ENCODE measurements at places on chromosomes 7 and 10. TPM values are rescaled to one million over a fixed set of nuclear protein-coding genes. Genes with fewer than 3 reads are reported as not detected.

ACTR3C gene
- total RNA-seq = 7.2 TPM

CPA1 gene
- total RNA-seq = not detected

RSBN1L gene
- 23.9 TPM for total RNA-seq

CACNB2 gene
- total RNA-seq = not detected

GPNMB gene
- total RNA-seq = not detected

MKI67 gene
- 6.8 TPM for total RNA-seq

CCDC6 gene
- total RNA-seq = 19.7 TPM

GNAT3 gene
- not detected for total RNA-seq

RSU1 gene
- total RNA-seq = 75.0 TPM

GRCh38 chr7:90642978-90643377 is 46.9 kb downstream of the CDK14 start:
- H3K36me3 ChIP-seq = no peaks in the 10 kb centered on the region
- no peaks in the 10 kb centered on the region for H3K27me3 ChIP-seq
- DNase-seq = no peak
- H3K4me1 ChIP-seq = no peaks in the 10 kb centered on the region
- H3K27ac ChIP-seq = no peak overlapping the region

GRCh38 chr7:70082099-70082611 is 483.9 kb downstream of the AUTS2 start:
- no peaks in the 10 kb centered on the region for H3K36me3 ChIP-seq
- no peak overlapping the region for H3K4me3 ChIP-seq
- no peaks in the 10 kb centered on the region for H3K4me1 ChIP-seq
- DNase-seq = no peak
- no peaks in the 10 kb centered on the region for H3K27me3 ChIP-seq
- H3K27ac ChIP-seq = no peak overlapping the region

DNA sequence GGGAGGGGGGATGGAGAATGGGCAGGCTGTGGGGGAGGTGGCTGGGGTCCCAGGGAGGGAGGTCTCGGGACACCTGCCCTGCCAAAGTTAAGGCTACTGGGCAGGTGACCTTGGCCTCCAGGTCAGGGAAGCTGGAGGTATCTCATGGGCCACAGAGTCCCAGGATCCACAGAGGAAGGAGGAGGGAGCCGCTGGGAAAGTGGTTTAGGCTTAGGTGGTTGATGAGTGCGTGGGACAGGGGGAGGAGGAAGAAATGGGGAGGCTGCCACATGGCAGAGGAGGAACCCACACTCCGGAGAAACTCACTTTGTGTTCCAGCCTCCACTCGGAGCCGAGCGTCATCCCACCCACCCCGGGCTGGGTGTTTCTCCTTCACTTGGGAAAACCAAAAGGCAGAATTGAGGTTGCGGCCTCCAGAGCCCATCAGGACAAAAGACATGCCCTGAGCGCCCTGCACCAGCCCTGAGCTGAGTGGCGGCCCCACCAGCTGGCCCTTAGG is 46.1 kb downstream of the ASB13 start:
- H3K4me3 ChIP-seq = no peak overlapping the region
- no peak for DNase-seq
- no peaks in the 10 kb centered on the region for H3K27me3 ChIP-seq
- peaks cover 6% of the 10 kb centered on the region for H3K4me1 ChIP-seq
- no peak overlapping the region for H3K27ac ChIP-seq

DNA sequence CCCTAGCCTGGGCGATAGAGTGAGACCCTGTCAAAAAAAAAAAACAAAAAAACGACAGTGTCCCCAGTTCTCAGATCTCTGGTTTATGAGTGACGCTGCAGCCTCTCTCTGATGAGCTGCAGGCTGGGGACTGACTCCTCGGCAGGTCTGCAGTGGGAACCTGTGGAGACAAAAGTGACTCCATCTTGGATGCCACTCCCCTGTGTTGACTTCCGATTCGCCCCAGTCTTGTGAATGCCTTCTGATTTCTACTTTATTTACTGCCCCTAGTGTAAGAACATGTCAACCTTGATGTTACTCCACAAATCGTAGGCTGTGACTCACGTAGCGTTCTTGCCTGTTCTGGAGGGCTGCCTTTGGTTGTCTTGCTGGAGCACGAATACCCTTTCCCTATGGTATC is 6.2 kb downstream of the TACR2 start:
- H3K4me3 ChIP-seq = no peak overlapping the region
- no peak for DNase-seq

DNA sequence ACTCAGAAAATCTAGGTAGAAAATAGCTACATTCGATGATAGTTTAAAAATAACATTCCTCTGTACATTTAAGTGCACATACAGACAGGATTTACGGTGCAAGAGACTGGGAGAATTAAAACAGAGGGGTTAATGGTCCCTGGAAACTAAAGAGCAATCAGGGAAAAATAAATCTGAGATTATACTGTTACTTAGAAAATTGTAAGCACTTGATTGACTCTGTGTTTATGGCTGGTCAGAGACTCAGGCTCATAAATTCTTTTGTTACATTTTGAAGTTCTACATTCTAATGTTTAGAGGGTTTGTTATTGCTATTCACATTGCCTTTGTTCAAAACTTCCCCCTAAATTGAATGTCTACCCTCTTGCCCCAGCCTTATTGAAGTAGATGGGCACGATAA is 54.4 kb downstream of the CDCA7L start:
- no peak overlapping the region for H3K27ac ChIP-seq
- no peak for DNase-seq
- H3K36me3 ChIP-seq = no peaks in the 10 kb centered on the region
- no peaks in the 10 kb centered on the region for H3K27me3 ChIP-seq

- no peak for DNase-seq
- H3K4me3 ChIP-seq = no peak overlapping the region
- no peaks in the 10 kb centered on the region for H3K4me1 ChIP-seq
- no peak overlapping the region for H3K27ac ChIP-seq
- no peaks in the 10 kb centered on the region for H3K36me3 ChIP-seq
Observed at GRCh38 chr7:137417464-137417863, 73.9 kb upstream of the PTN start.

DNA sequence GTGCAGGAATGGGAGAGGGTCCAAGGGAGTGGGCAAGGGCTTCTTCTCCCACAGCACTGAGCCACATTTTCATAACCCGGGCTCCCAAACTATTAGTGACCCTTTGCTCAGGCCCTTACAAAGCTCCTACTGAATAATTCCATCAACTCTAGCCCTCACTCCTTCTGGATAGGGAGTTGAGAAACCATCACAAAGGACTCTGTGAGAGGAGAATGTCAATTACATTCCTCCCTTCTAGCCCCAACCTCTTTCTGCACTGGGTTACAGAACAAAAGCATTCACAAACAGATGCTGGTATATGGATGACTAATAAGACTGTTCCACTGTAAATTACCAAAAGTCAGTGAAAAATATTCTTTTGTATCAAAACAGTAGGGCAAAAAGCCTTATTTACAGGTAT is 203.7 kb downstream of the SORCS1 start:
- DNase-seq = no peak
- no peaks in the 10 kb centered on the region for H3K27me3 ChIP-seq
- H3K4me3 ChIP-seq = no peak overlapping the region
- H3K36me3 ChIP-seq = no peaks in the 10 kb centered on the region
- H3K4me1 ChIP-seq = no peaks in the 10 kb centered on the region
- no peak overlapping the region for H3K27ac ChIP-seq

DNA sequence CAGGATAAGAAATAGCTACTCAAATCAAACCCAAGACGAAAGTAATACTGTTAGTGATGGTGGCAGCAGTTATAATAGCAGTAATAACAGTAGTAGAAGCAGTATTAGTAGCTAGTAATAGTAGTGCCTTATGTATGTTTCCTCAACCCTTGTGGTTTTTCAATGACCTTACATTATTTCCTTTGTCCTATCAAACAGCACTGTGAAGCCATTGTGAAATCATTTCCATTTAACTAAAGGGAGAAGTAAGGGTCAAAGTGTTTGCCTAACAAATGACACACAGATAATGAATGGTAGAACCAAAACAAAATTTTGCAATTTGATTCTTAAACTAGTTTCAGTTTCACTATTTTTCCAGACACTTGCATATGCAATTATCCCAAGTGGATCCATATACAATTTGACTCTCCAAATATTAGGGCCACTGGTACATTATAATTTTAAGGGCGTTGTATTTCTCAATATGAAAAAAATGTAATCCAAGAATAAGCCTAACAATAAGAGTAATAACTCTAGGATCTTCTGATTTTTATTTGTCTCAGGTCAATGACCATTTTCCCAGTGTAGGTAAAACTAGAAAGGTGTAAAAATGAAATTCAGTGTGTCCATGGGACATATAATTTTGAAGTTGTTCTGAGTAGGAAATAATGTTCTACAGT is 33.7 kb upstream of the TMEM26 start:
- DNase-seq = no peak
- no peaks in the 10 kb centered on the region for H3K4me1 ChIP-seq
- H3K36me3 ChIP-seq = no peaks in the 10 kb centered on the region
- H3K27ac ChIP-seq = no peak overlapping the region

DNA sequence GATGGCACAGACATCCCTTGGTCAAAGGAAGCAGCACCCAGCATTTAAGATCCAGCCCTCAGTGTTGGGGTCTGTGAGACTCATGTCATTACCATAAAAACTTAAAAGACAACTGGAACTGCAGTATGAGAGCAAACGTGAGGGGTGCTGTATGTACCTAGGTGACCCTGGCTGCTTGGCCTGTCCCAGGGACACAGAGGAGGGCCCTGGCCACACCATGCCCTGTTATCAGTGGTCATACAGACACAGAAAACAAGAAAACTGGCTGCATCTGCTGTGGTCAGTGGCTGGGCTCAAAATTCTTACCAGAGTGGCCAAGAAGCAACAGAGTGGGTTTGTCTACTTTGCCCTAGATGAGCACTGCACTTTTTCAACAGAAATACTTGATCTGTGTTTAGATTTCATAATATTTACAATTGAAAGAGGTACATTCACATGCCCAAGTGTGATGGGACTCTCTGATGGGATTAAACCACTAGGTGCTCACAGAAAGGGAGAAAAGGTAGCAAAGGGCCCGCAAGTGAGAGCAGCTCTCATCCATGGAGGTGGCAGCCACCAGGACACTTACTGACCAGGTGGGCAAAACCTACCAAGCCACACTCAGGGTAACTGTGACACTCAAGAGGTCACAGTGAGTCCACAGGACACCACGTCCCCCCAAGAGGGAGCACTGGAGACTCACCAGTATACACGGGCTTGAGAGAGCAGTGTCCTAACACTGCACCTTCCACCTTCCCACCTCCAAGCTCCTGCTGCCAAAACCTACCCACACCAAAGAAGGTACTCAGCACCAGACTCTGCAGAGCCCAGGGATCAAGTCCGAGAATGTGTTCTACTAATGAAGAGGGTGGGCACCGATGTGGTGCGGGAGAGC is 68.1 kb upstream of the CAMK2B start:
- no peak for DNase-seq
- H3K4me3 ChIP-seq = no peak overlapping the region
- H3K4me1 ChIP-seq = no peaks in the 10 kb centered on the region
- H3K27me3 ChIP-seq = no peaks in the 10 kb centered on the region
- H3K36me3 ChIP-seq = peaks cover 38% of the 10 kb centered on the region
- H3K27ac ChIP-seq = no peak overlapping the region

- no peak overlapping the region for H3K27ac ChIP-seq
- no peaks in the 10 kb centered on the region for H3K36me3 ChIP-seq
- H3K27me3 ChIP-seq = no peaks in the 10 kb centered on the region
Observed at GRCh38 chr7:116327752-116328151, 117.4 kb downstream of the TES start.

DNA sequence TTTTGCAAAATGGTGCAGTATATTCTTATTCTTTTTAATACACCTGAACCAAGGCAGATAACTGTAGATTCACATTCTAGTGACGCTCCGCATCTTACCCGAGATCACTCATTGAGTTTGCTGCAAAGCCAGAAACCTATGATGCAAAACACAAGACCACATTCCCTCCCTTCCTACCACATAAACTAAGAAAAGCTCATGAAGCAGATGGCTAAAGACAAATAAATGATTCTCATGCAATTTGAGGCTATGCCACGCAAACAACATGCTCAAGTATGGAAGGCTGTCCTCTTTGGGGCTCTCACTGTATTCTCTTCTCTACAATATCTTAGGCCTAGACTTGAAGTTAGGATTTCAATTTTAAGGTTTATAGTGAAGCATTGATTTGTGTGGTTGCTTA is 95.0 kb upstream of the BMPER start:
- no peaks in the 10 kb centered on the region for H3K36me3 ChIP-seq
- no peaks in the 10 kb centered on the region for H3K4me1 ChIP-seq
- no peak overlapping the region for H3K4me3 ChIP-seq
- no peaks in the 10 kb centered on the region for H3K27me3 ChIP-seq
- DNase-seq = no peak

GRCh38 chr10:91797048-91797690 is 1.1 kb upstream of the TNKS2 start:
- peaks cover 5% of the 10 kb centered on the region for H3K4me1 ChIP-seq
- peak overlapping the region; percentile 84 for H3K4me3 ChIP-seq
- no peaks in the 10 kb centered on the region for H3K27me3 ChIP-seq
- H3K36me3 ChIP-seq = peaks cover 2% of the 10 kb centered on the region

DNA sequence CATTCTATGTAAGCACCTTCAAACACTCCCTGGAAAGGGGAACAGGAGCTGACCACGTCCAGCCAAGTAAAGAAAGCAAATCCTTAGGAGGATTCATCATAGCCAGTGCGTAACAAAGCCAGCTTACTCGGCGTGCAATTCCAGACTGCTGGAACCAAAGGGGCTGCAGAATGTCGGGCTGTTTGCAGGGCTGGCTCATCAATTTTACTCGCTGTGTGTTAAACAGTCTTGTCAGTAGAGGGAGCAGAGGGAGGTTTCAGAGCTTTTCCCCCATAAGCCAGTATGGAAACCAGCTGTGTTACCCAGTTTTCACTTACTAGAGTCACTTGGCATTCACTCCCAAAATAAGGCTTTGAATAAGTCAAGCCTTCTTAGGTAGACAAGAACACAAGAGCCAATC is 127.1 kb downstream of the KMT2E start:
- peaks cover 58% of the 10 kb centered on the region for H3K36me3 ChIP-seq
- H3K4me1 ChIP-seq = no peaks in the 10 kb centered on the region
- no peak overlapping the region for H3K4me3 ChIP-seq
- H3K27me3 ChIP-seq = no peaks in the 10 kb centered on the region
- DNase-seq = no peak

DNA sequence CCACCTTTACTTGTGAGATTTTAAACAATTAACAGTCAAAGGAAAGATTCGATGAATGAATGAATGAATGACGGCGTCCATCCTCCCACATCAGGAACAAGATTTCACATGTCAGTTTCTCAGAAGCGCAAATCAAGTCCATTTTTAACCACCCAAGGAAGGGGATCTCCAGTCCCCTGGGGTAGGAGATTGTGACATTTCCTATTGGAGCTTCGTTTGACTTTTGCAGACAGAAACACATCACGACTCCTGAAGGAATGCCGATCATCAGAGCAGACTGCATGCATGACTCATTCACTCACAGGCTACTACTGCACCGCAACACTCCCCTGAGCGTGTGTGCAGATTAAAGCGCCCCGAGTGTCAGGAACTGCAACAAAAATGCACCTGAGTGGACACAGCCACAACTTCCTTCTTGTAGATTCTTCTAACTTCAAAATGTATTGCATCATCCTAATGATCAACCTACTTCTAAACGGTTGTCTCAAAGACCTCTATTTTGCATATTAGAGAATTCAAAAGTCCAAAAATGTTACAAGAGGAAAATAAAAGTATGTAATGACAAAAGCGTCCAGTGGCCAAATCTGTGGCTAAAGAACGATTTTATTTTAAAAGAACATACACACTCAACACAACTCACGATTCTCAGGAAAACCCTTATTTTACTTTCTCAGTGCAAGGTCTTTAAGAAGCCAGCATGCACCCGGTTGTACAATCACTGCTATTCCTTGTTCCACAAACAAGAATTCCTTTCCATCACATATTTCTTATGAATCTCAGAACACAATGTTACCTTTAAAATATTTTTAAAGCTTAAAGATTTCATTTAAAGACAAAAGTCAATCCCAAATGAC is 172.6 kb downstream of the FAM107B start:
- no peaks in the 10 kb centered on the region for H3K27me3 ChIP-seq
- peaks cover 35% of the 10 kb centered on the region for H3K4me1 ChIP-seq
- H3K4me3 ChIP-seq = peak overlapping the region; percentile 64
- no peak for DNase-seq

All from natural killer cell (primary cell).